Stimulated activated CD8-positive, alpha-beta memory T cell treated with anti-CD3 and anti-CD28 coated beads, Interleukin-12 subunit alpha, Interleukin-12 subunit beta, amount 100 ng/mL, for 4 hours (primary cell): ENCODE measurements at places on chromosomes 6 and 20.

GRCh38 chr6:56289721-56290120 is 42.3 kb upstream of the COL21A1 start:
- DNase-seq: no peak

GRCh38 chr6:3808759-3809514 is 40.2 kb upstream of the FAM50B start:
- DNase-seq: no peak

GRCh38 chr6:81773887-81774286 is 21.4 kb upstream of the TENT5A start:
- DNase-seq: no peak

- no peak for DNase-seq
Observed at GRCh38 chr6:38750968-38751615, 36.0 kb downstream of the DNAH8 start.

DNA sequence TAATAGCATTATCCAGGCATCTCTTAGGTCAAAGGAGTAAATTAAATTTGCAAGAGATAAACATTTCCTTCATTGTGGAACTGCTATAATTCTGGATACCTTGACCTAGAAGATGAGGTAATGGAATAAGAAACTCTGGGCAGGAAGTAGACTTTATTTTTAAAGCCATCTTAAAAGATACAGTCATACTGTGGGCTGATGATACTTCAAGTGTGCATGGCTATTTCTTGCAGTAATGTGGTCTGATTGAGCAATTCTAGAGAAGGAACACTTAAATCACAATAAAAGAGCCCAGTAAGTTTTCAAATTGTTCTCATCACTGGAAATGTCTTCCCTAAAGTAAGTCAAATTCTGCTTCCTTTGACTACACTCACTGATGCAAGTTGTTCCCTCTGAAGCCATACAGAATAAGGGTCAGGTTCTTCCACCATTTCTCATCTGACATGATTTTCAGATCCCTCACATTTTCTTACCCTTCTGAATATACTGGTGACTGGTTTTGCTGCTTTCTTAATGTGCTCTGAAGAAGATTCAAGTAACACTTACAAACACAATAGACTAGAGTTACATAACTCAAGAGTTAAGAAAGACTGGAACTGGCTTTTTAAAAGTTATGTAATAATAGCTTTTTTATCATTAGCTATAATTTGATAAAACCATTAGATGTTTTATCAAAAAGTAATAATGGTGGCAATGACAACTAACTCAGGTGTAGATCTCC is 62.6 kb upstream of the TMEM244 start:
- no peak for DNase-seq

DNA sequence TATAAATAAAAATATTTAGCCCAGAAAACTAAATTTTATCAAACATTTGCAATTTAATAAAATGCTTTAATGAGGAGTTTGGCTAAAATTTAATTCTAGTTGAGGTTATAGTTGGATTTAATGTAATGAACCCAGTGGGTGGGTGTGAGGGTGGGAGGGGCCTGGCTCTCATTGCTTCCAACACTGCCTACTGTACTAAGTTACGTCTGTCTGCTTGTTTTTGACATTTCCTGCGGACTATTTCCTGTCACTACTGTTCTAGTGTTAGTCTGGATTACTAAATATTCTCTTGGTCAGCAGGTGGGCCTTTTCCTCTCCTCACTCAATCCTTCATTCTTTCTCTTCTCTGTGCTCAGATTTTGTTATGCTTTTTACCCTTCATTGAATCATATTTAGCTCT is 82.5 kb upstream of the MAP3K7 start:
- DNase-seq: no peak

GRCh38 chr6:97133067-97133466 is 149.9 kb downstream of the MMS22L start:
- DNase-seq: no peak

DNA sequence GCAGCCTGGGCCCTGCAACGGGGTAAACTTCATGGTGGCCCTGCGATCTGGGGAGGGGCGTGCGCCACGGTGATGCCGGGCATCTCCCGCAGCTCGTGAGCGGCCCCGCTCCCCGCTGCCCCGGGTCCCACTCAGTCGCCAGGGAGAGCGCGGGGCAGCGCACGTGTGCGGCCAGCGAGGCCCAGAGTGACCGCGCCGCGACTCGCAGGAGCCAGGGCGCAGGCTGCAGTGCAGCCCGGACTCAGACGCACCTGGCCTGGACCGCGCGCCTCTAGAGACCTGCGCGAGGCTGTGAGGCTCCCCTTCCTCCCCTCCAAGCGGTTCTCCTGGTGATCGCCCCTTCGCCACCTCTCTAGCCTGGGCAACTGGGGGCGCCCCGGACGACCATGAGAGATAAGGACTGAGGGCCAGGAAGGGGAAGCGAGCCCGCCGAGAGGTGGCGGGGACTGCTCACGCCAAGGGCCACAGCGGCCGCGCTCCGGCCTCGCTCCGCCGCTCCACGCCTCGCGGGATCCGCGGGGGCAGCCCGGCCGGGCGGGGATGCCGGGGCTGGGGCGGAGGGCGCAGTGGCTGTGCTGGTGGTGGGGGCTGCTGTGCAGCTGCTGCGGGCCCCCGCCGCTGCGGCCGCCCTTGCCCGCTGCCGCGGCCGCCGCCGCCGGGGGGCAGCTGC is 652 bp downstream of the BMP6 start:
- no peak for DNase-seq

DNA sequence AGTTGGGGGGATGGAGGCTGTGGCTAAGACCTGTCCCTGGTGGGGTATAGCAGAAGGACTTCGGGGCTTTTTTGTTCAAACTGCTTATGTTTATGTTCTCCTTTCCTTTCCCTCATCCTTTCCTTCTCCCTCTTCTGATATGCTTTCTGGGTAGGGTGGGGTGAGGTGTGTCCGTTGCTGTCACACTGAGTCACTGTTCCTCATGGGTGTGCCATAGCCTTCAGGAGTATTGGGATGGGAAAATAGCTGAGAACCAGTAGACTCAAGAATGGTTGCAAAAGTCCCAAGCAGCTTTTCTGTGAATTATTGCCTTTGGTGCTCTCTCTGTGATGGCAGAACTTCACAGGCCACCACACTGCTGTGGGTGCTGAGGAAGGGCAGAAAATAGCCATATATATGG is 39.6 kb downstream of the TPD52L1 start:
- no peak for DNase-seq

DNA sequence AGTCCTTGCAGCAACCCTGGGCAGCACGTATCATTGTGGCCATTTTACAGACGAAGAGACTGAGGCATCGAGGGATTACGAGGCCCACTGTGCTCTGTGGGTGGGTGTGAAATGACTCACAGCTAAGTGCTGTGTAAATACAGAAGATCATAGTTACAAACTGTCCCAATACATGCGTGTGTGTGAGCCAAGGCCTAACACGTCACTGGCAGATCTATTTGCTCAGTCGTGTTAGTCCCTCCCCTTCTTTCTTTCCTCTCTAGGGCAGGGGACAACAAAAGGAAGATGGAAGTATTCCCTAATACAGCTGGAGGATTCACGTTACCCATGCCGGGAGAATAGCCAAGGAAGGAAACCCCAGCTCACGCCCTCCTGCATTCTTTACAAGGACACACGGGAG is 175.9 kb downstream of the CDC5L start:
- DNase-seq: no peak

DNA sequence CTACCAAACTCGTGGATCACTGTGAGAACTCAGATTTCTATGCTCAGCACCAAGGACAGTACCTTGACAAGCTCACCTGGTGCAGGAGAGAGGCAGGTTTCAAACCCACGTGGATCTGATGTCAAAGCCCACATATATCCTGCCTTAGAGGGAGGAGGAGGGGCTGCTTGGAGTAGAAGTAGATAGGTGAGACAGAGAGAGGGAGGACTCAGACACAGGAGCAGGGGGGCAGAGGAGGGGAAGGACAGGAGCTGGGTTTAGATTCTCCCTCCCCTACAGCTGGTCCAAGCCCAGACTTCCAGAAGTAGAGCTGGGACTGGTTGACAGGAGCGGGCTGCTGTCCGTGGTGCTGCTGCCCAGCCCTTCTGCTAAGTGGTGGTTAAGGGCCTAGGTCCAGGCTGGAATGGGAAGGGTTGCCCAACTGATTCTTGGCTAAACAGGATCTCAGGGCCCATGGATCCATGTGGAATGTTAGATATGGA is 77.5 kb downstream of the CDH22 start:
- no peak for DNase-seq

- peak; percentile 15 for DNase-seq
Observed at GRCh38 chr6:81751388-81752083, 945 bp downstream of the TENT5A start.

DNA sequence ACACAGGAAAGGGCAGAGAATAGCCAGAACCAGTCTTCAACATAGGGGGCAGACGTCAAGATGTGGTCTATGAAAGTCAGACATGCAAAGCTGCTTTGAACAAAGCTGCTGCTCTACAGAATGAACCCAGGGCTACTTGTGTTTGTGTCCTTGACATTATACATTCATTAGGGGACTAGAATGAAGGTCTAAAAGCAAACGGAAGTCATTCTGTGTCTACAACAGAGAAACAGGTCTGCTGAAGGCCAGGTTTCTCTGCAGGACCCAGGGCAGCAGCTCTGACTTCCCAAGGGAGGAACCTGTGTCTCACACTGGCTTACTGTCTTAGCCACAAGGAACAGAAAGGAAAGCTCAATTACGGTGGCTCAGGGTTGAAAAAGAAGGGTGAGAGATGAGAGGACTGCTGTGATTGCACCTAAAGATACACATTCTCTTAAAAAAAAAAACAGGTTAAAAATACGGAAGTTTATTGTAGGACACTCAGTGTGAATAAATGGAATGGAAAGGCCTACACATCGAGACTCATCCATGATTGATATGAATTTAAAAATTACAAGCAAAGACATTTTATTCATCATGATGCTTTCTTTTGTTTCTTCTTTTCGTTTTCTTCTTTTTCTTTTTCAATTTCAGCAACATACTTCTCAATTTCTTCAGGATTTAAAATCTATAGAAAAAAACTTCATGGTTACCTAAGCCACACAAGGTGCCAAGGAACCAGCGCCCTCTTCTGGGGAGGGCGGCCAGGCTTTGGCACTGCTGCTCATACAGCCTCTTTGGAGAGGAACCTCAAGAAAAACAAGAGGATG is 6.7 kb downstream of the PSMA7 start:
- DNase-seq: peak; percentile 30

GRCh38 chr20:48461091-48461734 is 366.6 kb downstream of the PREX1 start:
- DNase-seq: no peak

DNA sequence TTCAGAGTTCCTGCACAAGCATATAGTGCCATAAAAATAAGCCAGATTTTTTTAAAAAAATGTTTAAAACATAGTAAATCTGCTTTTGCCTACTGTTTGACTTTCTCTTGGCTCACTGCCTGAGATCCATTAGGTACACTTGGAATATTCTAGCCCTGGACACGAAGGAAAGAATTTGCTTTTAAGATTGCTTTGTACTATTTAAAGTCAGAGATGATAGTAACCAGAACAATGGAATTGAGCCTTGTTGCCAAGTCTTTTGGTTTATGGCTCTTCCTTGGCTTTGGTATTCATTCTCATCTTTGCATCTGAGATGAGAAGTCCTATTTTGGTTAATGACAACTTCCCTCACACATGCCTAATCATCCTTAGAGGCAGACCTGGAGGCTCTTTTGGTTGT is 32.4 kb downstream of the CNR1 start:
- no peak for DNase-seq

GRCh38 chr6:67350729-67351128 is 1284.4 kb upstream of the ADGRB3 start:
- DNase-seq: no peak

- DNase-seq: no peak
Observed at GRCh38 chr20:19466206-19466928, 253.9 kb downstream of the SLC24A3 start.

- no peak for DNase-seq
Observed at GRCh38 chr6:150765067-150765764, 100.3 kb upstream of the MTHFD1L start.

- no peak for DNase-seq
Observed at GRCh38 chr6:24431045-24431451, 28.3 kb downstream of the MRS2 start.

DNA sequence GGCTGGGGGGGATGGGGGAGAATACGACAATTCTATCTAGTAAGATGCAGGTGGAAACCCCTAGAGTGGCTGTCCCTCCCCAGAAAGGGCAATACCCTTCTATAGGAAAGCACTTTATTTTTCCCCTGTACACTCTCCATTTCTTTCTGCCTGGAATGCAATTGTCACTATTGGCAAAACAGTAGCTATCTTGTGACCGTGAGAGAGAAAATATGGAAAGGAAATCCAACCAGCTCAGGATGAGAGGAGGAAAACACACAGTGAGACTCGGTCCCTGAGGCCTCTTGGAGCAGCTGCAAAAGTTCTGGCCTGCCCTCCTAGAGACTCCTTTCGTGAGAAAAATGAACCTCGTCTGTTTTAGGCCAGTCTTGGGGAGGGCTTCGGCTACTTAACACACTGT is 43.4 kb downstream of the FAM50B start:
- DNase-seq: no peak

DNA sequence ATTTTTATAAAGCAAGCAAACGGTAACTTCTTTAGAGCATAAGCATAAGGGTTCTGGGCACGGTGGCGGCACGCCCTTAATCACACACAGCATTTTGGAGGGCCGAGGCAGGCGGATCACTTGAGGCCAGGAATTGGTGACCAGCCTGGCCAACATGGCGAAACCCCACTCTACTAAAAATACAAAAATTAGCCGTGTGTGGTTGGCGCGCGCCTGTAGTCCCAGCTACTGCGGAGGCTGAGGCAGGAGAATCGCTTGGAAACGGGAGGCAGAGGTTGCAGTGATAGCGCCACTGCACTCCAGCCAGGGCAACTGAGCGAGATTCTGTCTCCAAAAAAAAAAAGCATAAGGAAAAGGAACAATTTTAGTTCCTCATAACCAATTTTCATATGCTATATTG is 2.6 kb downstream of the SENP6 start:
- no peak for DNase-seq

DNA sequence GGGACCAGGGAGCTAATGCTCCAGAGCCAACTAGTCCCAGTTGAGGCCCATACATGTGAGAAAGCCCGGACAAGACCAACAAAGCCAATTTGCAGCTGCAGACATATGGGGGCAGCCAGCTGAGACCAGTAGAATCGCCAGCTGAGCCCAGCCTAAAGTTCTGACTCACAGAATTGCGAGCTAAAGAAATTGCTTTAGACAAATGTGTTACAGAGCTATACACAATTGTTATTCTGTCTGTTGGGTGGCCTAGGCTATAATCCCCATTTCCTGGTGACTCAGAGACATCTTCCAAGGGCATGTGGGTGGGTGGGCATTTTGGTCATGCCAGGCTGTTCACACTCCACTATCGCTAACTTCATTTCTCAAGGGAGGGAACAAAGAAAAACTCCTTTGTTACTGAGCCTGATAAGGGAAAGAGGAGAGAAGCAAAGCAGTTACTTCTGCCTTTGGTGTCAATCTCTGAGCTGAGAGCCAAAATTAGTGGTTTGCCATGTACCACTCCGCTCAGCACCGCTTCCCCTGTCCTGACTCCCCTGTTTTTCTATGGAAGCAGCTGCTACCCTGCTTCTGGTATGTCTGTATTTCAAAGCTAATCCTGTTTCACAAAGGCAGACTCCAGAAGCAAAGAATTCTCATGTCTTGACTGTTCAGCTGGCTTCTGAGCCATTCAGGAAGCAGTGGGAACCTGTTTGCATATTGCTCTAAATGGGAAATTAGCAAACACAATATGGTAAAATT is 26.1 kb downstream of the SCP2D1 start:
- DNase-seq: no peak

GRCh38 chr20:13571662-13572061 is 67.1 kb downstream of the TASP1 start:
- no peak for DNase-seq

- DNase-seq: no peak
Observed at GRCh38 chr6:47529734-47530133, 52.1 kb downstream of the CD2AP start.

- DNase-seq: no peak
Observed at GRCh38 chr6:20998748-20999448, 464.6 kb downstream of the CDKAL1 start.
